ENCODE measurements at places on chromosomes 2 and 18.

DNA sequence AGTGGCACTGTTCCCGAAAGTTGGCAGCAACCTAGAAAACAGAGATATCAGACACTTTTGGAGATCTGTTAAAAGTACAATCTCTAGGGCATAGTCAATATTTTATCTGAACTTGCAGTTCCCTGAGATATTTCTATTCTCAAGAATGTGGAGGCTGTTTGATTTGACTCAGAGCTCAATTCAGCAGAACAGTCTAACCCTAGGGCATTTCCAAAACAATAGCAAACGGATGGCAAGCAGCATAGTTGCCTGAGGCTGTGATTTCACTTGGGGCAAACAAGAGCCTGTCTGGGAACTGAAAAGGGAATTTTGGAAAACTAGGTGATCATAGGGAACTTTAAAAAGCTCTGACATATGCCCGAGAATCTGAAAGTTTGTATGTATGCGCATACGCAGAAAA, 772.8 kb upstream of the LRRTM1 start:
- no peak for DNase-seq

DNA sequence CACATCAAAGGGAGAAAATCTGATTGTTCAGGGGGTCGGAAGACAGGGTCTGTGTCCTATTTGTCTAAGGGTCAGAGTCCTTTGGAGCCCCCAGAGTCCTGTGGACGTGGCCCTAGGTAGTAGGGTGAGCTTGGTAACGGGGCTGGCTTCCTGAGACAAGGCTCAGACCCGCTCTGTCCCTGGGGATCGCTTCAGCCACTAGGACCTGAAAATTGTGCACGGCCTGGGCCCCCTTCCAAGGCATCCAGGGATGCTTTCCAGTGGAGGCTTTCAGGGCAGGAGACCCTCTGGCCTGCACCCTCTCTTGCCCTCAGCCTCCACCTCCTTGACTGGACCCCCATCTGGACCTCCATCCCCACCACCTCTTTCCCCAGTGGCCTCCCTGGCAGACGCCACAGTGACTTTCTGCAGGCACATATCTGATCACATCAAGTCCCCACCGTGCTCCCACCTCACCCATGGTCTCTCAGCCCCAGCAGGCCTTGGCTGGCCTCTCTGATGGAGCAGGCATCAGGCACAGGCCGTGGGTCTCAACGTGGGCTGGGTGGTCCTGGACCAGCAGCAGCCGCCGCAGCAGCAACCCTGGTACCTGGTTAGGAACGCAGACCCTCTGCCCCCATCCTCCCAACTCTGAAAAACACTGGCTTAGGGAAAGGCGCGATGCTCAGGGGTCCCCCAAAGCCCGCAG, 3.8 kb downstream of the PROC start:
- DNase-seq = no peak

DNA sequence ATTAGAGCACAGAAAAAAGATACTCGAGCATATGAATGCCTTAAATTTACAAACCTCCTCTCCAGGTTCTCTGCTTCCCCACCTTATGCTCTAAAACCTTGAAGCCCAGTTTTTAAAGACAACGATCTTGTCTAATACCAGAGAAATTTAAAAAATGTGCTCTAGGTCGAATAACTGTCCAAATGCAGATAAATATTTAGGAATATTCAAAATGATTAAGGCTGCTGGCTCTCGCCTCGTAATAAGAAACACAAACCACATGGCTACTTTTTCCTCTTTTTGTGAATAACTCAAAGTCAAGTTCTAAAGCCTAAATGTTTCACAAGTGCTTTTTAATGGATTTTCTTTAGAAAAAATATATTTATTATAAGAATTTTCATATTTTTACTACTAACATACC, 101.3 kb downstream of the SATB2 start:
- DNase-seq = no peak

GRCh38 chr2:67038195-67038594, 358.9 kb upstream of the ETAA1 start:
- no peak for DNase-seq

- no peak for DNase-seq
Observed at GRCh38 chr18:57730146-57730545, 73.0 kb downstream of the ATP8B1 start.

DNA sequence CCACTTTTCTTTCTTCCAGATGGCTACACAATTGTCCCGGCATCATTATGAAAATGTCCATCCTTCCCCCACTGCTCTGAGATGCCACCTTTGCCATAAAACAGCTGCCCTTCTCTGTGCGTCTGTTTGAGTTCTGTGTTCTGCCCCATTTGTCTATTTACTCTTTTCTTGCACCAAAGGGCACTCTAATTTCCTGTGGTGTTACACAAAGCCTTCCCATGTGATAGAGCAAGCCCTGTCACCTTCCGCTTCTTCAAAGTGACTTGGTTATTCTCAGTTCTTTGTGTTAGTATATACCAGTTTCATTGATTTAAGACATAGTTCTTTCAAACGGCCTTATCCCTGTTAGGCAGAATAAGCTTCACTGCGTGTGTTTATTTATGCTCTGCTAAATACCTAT, 84.1 kb downstream of the FBXO15 start:
- DNase-seq = no peak

GRCh38 chr2:109135359-109136197, 6.6 kb downstream of the SH3RF3 start:
- no peak for DNase-seq

DNA sequence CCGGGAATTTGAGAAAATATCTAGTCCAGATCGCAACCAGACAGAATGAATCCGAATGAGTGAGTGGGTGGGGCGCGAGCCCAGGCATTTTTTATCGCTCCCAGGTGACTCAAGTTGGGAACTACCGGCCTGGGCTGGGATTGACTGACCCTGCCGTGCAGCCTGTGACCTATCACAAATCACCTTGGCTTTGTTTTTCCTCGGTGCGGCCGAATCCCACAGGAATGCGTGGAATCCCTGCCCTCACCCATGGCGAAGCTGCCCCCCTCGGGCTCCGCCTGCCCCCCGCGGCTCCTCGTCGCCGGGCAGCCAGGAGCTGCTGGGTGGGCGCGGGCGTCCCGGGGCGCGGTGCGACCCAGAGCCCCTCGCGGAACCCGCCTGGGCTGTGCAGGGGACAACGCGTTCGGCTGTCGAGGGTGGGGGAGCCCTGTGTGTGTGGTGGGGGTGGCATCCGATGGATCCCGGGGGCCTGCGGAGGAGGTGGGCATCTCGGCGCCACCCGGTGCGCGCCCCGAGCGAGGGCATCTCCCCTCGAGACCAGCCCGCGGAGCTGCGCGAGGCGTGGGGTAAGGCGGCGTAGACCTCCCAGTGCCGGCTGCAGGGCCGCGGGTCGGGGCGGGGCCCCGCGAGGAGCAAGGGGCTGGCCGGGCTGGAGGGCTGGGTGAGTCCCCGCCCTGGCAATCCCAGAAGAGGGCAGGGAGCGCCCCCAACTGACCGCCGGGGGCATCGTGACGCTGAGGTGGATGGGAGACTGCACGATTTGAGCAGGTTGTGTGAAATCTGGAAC, 16.5 kb downstream of the B3GNT7 start:
- DNase-seq = peak; percentile 67

- DNase-seq = no peak
Observed at GRCh38 chr2:157421331-157421944, 22.5 kb downstream of the CYTIP start.

- DNase-seq = no peak
Observed at GRCh38 chr18:29712785-29713184, 1329.8 kb downstream of the DSC3 start.

GRCh38 chr2:181312515-181312927, 144.7 kb upstream of the ITGA4 start:
- no peak for DNase-seq

- no peak for DNase-seq
Observed at GRCh38 chr2:151766437-151767153, 32.3 kb upstream of the NEB start.

DNA sequence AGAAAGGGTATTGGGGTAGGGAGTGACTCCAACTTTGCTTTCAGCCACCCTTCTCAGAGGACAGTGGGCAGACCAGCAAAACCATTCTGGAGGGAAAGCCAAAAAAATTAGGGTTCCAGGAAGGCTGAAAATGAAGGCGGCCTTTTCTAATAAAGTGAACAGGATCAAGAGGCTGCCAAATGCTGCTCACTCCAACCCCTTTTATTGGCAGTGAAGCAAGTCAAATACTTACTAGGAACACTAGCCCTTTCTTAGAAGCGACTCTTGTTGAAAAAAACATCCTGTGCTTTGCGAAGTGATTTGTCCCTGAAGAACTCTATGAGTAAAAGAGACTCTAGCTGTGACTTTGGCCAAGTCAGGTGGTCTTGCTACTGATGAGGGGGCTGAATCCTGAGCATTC, 83.6 kb upstream of the CYP1B1 start:
- peak; percentile 22 for DNase-seq

- DNase-seq = no peak
Observed at GRCh38 chr2:127860130-127860529, 2.2 kb upstream of the POLR2D start.

GRCh38 chr2:64635976-64636911, 17.5 kb downstream of the SERTAD2 start:
- DNase-seq = no peak

GRCh38 chr2:170481201-170481600, 233.9 kb upstream of the SP5 start:
- DNase-seq = no peak

DNA sequence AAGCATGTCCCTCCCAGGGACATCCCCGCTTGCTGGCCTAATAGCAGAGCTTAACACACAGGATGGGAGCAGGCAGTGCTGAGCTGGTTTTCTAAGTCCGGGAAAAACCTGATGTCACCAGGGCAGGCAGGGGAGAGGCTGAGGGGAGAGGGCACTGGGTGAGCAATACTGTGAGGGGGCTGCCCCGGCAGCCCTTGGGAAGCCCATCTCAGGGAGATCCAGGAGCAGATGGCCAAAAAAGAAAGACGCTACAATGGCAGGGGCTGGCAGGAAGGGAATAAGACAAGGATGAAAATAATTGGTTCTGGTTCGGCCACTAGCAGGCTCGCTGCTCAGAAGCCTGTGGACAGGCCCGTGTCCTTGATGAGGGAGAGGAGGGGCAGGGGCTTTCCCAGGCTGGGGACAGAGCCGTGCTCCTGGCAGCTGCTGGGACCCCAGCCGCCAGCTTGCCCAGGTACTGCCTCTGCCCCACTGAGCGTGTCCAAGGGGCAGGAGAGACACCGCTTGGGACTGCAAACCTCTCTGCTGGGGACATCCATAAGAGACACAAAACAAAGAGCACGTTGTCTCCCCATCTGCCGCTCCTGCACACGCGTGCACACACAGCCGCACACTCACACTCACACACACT, 30.2 kb downstream of the SMAD7 start:
- DNase-seq = no peak

GRCh38 chr2:128271597-128271910, 47.1 kb downstream of the HS6ST1 start:
- DNase-seq = no peak

- DNase-seq = no peak
Observed at GRCh38 chr2:231646476-231646875, 53.8 kb downstream of the TEX44 start.

DNA sequence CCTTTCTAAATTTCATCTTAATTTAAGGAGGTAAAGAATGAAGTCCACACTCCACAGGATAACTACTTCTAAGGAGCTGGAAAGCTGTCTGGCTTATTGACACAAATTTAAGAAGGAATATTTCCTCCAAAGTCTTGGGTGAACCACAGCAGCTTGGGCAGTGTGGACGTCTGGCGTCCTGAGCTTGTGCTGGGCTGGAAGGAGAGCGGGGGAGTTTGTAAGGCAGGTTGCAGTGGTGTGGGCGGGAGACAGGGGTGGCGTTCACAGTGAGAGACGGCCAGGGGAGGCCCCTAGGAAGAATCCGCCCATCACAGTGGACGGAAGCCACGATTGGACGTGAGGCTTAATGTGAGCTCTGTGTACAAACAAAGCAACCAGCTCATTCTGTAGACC, 25.7 kb downstream of the ADI1 start:
- DNase-seq = no peak

DNA sequence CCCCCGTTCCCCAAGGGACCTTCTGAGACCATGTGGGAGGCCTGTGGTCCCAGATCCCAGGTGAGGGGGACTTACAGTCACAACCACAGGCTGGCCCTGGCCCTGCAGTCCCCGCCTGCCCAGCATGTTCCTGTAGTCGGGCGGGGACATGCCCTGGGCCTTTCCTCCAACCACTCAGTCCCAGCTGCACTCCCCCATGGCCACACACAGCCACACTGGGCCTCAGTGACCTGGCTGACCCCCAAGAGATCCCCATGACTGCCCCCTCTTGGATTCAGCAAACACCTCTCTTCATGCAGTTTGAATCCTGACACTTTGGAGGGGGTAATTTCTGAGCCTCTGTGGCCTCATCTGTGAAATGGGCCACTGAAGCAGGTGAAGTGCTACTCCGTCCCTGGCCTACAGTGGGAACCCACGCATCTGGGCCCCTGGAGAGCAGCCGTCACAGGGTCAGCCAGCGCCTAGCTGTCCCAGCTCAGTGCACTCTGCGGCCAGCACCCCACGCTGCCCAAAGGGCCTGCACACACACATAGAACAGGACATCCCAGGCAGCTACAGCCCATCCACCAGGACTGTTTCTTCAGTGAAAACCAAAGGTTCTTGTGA, 12.7 kb upstream of the ARHGEF4 start:
- DNase-seq = no peak

GRCh38 chr2:65554765-65555591, 122.6 kb upstream of the SPRED2 start:
- no peak for DNase-seq

GRCh38 chr2:230913406-230914143, 11.5 kb downstream of the GPR55 start:
- DNase-seq = no peak

DNA sequence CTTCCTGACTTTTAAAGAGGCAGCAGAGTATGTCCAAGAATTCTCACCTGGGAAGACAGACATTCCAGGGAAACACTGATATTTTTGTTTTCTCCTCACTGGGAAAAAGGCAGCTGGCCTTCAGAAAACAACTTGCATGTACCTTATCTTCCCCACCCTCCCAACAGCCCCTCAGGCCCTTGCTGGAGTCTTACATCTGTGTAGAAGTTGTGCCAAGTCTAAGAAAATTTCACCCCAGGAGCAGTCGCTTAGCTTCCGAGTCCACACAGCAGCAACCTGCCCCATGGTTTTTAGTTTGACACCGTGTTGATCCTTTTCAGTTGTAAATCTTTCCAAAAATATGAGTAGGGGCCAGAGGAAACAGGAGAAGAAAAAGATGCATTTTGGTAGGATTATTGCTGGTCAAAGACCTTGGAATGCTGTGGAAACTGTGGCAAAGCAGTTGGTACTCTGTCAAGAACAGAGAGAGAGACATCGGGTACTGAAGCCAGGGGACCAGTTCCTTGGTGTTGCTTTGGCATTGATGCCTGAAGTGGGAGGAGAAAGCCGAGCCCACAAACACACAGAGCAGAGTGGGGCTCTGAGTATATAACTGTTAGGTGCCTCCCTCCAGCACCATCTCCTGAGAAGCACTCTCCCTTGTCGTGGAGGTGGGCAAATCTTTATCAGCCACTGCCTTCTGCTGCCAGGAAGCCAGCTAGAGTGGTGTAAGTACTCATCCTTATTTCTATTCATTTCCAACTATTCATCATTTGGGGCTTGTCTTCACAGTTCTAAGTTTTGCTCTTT, at the start of gene SLC14A1:
TSS of gene SLC14A1 (plus strand) at position 615 of the 789 bp plus-strand sequence. CDS start 6,140 bp downstream, outside the sequence.
- peak; percentile 26 for DNase-seq

Data from anterior cingulate cortex (tissue), 58 donors.